ENCODE measurements at places on chromosomes 11 and 22.

DNA sequence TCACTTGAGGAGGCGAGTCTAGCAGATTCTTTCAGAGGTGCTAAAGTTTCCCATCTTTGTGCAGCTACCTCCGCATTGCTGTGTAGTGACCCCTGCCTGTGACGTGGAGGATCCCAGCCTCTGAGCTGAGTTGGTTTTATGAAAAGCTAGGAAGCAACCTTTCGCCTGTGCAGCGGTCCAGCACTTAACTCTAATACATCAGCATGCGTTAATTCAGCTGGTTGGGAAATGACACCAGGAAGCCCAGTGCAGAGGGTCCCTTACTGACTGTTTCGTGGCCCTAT lies 8.9 kb upstream of the SAMM50 start:
- DNase-seq: no peak

GRCh38 chr22:49153921-49154320 lies 673.8 kb downstream of the BRD1 start:
- no peak for DNase-seq

GRCh38 chr11:120330045-120330444 lies 4.9 kb downstream of the TLCD5 start:
- no peak for DNase-seq

DNA sequence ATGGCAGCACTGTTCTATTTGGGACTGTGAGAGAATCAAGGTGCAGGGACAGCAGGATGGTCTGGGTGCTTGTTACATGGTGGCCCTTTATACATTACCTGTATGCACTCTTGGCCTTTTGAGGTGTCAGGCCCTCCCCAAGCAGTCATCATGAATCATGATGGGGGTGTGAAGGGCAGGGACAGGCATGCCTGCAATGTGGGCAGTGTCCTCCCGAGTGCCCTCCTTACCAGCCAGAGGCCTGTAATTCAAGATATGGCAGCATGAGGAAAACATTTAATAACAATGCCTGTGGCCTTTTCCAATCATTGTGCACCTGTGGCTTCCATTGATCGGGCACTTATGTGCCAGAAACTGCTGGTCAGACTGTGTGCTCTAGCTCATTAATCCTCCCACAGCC lies 25.5 kb upstream of the CYP2D6 start:
- DNase-seq: no peak

- peak; percentile 33 for DNase-seq
These were observed 6.7 kb downstream of the SCARF2 start for GRCh38 chr22:20430720-20431510.

- DNase-seq: no peak
These were observed 39.1 kb downstream of the XRRA1 start for GRCh38 chr11:74909812-74910211.
